ENCODE measurements at places on chromosomes 2 and 18.

DNA sequence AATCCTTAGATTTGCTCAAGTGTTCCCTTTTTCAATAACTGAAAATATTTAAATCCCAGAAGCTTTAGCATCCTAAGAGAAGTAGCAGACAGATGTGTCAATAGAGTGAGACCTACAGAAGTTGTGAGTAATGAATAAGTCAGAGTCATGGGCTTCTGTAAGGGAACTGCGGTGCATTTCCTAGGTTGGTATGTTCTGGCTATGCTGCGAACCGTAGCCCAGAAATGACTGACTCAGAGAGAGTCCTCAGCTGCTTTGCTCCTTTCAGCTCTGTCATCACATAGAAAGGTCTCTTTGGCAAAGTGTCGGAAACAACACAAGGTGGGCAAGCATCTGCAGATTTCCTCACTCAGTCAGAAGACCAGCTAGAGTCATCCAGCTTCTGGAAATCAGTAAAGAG lies 297.1 kb downstream of the ARHGAP15 start:
- no peak for DNase-seq

- no peak for DNase-seq
These were observed 432.2 kb upstream of the TRIB2 start for GRCh38 chr2:12284487-12284886.

DNA sequence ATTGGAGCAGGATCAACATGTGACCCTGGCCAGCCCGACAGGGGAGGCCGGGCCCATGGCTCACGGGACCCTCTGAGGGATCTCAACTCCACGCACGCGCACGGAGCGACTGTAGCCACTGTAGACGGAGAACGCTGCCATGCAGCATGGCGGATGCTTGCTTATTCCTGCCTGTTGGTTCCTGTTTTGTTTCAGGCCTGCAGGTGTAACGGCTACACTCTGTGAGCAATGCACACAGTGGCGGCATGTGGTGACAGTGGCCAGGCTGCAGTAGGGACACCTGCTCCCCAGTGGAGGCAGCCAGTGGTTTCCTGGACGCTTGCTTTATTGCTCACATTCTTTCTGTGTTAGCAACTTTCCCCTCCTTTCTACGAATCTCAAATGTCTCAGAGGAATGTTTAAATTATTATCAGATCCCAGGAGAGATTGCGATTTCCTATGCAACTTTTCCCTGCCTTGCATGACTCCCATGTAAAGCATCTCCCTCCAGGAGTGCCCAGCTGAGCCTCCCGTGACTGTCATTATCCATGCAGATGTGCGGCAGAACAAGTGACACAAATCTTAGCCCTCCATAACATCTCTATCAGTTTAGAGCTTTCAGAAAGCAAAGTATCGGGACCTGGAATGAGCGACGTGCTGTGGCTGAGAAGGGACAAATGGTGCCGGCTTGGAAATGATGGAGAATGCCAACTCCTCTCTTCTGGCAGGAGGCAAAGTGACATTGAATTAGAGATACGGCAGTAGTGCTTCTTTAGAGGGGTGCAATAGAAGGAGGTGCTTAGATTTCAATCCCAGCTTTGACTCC lies 209.7 kb downstream of the ASB1 start:
- no peak for DNase-seq

DNA sequence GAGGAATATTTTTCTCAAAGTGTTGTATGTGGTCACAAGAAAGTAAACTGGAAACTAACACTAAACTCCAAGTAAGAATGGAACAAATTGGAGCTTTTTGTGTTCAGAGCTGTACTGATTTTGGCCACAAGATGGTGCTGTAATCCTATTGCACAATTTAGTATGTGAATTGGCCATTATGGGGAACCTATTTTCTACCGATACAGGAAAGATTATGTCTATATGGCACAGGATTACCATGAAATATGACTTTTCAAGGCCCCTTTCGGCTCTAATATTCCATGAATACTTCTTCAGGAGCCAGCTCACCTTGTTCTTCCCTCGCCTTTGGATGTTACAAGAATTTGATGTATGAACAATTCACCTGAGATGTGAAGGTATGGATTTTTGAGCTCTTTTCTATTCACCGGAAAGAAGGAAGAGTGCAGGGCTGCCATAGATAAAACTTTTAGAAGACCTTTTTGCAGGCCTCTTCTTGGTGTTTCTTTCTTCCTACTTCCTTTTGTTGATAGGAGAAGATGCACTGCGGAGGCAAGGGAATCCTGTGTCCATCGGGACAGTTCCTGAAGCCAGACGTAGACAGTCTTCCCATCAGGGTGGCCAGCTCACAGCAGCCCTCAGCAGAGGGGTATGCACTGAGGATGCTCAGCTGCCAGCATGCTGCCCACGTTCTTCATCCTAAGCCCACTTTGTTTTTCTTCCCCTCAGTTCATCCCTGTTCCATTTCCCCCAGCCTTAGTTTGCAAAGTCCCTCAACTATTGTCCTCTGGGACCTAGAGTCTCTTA lies 13.3 kb downstream of the MRPL44 start:
- DNase-seq = peak; percentile 17

DNA sequence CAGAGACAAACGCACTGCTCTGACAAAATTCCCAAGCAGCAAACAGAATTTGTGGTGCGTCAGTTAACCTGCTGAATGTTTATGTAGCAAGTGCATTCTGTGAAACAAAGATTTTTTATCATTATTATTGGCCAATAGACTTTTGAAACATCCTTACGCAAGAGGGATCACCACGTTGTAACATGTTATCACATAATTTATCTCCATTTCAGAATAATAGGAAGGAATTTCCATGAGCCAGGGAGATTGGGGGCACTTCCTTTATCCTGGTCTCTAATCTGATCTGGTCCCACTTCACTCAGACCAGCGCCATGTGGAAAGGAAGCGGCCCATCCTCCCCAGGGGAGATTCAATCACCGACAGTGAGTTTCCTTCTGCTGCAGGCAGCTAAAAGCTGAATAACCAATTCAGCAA lies 166.1 kb downstream of the PID1 start:
- DNase-seq = no peak

GRCh38 chr18:57915248-57915647 lies 112.1 kb upstream of the ATP8B1 start:
- DNase-seq = peak; percentile 87

DNA sequence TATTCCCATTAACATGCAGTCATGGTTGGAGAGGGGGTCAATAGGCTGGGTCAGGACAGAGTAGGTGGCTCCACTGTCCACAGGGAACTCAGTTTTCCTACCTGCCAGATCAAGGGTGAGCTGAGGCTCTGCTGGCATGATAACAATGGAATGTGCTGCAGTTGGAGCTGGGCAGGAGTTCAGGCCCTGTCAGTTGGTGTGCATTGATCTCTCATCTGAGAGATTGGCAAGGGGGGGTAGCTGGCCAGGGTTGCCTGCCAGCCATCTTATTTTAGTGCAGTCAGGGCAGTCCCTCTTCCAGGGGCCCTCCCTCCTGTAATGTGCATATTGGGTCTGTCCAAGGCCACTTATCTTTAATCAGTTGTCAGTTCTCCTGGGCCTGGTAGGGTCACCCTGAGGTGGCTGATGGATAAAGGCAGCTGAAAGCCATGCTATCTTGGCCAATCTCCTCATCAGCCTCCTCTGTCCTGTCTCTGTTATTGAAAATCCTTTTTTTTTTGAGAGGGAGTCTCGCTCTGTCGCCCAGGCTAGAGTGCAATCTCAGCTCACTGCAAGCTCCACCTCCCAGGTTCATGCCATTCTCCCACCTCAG lies 38.1 kb upstream of the CCBE1 start:
- DNase-seq = no peak

GRCh38 chr2:183207110-183207509 lies 82.9 kb downstream of the NUP35 start:
- no peak for DNase-seq

Data from NCI-H146 (cell line).